ENCODE measurements at places on chromosomes 11 and 22. TPM values are rescaled to one million over a fixed set of nuclear protein-coding genes. Genes with fewer than 3 reads are reported as not detected.
A peak's percentile ranks its signal among the peaks of the same experiment; 100 is the strongest.

DNA sequence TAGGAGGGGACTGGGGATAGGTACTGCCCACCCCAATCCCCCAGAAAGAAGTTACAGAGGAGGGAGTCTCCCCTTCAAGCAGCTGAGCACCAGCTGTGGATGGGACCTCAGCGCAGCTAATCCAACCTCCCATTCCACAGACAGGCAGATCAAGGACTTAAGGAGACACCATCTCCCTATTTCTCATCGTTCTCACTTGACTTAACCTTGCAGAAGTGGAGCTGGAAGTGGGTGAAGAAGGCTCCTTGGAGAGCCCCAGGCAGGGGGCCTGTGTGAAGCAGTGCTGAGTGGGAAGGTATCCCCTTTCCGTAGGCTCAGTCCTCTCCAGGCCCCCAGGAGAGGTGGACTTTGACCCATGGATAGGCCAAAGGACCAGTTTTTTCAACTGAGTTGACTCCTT lies 27.3 kb downstream of the USP35 start:
- DNase-seq = no peak

- no peak for DNase-seq
These were observed 23.7 kb upstream of the CBX7 start for GRCh38 chr22:39176143-39176713.

DNA sequence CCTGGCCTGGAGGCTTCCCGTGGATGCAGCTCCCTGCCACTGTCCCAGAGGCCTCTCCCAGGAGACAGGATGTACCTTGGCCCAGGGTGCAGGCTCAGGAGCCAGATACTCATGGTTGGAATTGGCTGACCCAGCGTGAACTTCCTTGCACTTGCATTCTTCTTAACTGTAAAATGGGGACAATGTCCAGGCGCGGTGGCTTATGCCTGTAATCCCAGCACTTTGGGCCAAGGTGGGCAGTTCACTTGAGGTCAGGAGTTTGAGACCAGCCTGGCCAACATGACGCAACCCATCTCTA lies 20.1 kb upstream of the ST3GAL4 start:
- DNase-seq = no peak

- no peak for DNase-seq
These were observed 38.0 kb upstream of the JAM3 start for GRCh38 chr11:134030853-134031252.

DNA sequence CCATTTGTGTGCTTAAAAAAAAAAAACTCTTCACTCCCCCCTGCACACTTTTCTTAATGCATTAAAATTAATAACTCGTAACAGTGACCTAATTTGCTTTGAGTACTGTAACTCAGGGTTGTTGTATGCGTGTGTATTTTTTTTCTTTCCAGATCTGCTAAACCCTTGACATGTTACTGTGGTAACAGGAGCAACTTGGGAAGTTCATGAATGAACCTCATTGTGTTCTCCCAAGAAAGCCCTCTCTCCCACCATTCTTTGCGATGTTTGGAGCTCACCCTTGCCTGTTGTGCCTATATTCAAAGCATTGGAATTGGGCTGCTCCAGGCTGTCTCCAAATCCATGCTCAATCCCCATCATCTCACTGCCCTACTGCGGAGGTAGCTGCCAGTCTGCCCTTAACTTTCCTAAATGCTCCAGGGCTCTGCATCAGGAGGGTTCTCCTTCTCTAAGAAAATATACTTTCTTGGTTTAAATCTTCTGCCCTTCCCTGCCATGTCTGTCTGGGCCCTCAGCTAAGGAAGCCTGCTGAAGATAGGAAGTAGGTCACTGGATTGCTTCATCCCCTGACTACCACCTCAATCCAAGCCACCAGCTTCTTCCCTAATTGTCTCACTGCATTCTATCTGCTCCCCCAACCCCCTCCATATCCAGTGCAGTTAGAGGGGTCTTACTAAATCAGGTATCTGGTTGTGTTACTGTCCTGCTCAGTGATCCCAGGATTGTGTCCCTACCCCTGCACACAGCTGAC lies 70.3 kb downstream of the KIRREL3 start:
- DNase-seq = no peak

GRCh38 chr11:67505605-67506396 lies 638 bp upstream of the PITPNM1 start:
- DNase-seq = peak; percentile 90

The POU2AF2 gene
- total RNA-seq = not detected

DNA sequence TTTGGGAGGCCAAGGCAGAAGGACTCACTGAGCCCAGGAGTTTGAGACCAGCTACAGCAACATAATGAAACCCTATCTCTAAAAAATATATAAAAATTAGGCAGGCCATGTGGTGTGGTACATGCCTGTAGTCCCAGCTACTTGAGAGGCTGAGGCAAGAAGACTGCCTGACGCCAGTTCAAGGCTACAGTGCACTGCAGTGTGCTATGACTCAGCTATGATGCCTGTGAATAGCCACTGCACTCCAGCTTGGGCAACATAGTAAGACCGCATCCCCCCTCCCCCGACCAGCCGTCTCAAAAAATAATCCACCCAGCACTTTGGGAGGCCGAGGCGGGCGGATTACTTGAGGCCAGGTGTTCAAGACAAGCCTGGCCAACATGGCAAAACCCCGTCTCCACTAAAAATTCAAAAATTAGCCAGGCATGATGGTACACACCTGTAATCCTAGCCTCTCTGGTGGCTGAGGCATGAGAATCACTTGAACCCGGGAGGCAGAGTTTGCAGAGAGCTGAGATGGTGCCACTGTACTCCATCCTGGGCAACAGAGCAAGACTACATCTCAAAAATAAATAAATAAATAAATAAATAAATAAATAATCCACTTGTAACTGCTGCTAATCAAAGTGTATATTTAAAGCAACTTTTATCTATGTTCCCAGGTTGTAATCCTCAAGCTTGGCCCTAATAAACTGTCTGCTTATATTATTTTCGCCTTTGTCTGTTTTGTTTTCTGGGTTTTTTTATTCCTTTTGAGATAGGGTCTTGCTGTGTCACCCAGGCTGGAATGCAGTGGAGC lies 7.8 kb downstream of the HPS5 start:
- DNase-seq = no peak

Measured in activated CD8-positive, alpha-beta T cell treated with anti-CD3 and anti-CD28 coated beads, Interleukin-2, amount 10 ng/mL, durations not matched to agents 7 days and 5 days (primary cell).